ENCODE measurements at places on chromosomes 5 and 9. TPM values are rescaled to one million over a fixed set of nuclear protein-coding genes. Genes with fewer than 3 reads are reported as not detected.
A peak's percentile ranks its signal among the peaks of the same experiment; 100 is the strongest.

- DNase-seq: no peak
These were observed 497.1 kb downstream of the NFIB start for GRCh38 chr9:13816837-13817236.

Gene C9orf50
- total RNA-seq: not detected

Gene DND1
- 0.50 TPM for total RNA-seq

Gene ANGPTL2
- 20.6 TPM for total RNA-seq

GRCh38 chr9:98637381-98637780 is 71.4 kb downstream of the GABBR2 start:
- DNase-seq: no peak

DNA sequence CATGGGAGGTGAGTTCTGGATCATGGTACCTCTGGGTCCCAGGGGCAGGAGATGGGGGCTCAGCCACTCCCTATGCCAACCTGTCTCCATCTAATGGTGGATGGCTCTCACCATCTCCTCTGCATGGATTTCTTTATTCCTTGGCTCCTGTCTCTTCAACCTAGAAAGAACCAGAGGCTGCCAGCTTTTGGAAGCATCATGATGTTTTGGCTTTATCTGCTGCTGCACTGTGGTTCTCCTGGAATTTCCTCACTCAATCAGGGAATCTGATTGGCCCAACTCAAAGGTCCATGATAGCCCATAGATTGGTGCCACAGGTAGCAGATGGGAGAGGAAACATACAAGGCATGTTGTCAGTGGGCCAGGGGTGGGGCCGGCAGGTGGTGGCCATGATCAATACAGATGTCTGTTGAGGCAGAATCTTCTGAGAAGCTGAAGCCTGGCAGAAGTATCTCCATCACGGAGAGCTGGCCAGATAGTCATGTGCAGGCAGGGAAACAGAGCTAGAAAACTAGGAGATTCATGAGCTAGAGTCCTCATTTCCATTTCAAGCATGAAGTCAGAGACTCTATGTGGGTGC is 158.2 kb downstream of the MACROH2A1 start:
- peak; percentile 50 for DNase-seq

Gene ENC1
- 4.0 TPM for total RNA-seq

GRCh38 chr5:126769703-126770102 is 7.2 kb upstream of the LMNB1 start:
- DNase-seq: no peak

- DNase-seq: no peak
These were observed 43.5 kb upstream of the FABP6 start for GRCh38 chr5:160185626-160186360.

Gene GABRA1
- 0.33 TPM for total RNA-seq

DNA sequence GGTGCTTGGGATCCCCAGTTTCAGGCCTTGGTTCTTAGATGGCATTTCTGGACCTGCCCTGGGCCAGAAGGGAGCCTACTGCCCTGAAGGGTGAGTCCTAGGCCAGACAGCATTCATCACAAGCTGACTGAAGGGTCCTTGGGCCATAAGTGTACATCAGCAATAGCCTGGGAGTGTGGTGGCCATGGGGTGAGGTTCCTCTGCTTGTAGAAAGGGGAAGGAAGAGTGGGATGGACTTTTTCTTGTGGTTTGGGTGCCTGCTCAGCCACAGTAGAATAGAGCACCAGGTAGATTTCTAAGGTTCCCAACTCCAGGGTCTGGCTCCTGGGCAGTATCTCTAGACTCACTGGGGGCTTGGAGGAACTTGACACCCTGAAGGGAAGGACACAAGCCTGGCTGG is 95.2 kb upstream of the PHF24 start:
- DNase-seq: no peak

DNA sequence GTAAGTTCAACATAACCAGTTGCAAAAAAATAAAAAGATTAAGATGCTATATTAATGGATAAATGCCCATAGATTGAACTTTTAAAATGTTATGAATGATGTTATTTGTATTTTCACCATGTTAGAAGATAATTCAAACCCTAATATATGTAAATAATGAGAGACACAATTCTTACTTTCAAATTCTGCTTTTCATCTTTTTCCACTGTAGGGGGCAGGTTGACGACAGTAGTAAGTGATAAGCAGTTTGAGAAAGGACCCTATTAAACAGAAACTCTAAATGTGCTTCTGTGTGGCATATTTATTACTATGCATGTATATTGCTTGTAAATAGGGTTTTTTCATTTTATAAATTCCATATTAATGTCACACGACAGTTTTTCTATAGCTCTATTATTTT is 591.1 kb downstream of the SEMA5A start:
- no peak for DNase-seq

GRCh38 chr5:111472579-111472978 is 39.8 kb downstream of the STARD4 start:
- peak; percentile 21 for DNase-seq

Gene PLPPR1
- not detected for total RNA-seq

DNA sequence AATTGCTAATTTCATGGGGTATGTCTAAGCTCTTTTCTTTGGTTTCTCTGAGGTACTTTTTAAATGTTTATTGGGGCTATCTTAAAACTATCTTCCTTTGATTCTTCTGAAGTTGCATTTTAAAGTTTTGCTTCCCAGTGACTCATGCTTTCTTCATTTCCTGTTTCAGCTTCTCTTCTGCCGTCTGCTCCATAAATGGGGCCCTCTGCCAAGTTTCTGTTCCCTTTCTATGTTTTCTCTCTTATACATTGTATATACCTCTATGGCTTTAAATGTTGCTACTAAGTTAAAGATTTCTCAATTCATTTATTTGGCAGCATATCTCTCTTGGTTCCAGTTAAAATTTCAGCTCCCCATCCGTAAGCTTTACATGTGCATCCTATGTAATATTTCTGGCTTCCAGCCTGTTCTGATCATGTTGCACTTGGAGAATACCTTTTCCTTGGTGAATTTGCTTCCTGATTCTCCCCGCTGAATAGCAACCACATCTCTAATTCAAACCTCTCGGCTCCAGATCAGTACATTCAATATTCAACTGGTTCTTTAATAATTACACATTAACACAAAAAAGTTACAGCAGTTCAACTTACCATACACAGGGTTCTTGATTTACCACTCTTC is 125.3 kb downstream of the ST8SIA4 start:
- peak; percentile 41 for DNase-seq

DNA sequence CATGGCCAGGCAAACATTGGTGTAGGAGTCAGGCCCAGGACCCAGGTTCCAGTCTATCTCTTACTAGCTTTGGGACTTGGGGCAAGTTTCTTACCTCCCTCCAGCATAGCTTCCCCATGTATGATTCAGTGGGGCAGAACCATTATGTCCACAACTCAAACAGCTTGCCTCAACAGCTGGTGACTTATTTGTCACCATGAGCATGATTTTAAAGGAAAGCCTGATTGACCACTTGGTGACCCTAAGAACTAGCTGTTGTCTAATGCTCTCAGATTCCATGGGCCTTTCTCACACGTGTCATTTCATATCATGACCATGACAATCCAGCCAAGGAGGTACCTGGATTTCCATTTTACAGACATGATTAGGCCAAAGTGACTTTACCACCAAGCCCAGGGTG is 126.4 kb downstream of the TTLL11 start:
- no peak for DNase-seq

- no peak for DNase-seq
These were observed 60.2 kb downstream of the WNK2 start for GRCh38 chr9:93244101-93244500.

Gene SHISAL2B
- total RNA-seq: not detected

- no peak for DNase-seq
These were observed 820.7 kb upstream of the TYRP1 start for GRCh38 chr9:11872471-11872870.

GRCh38 chr9:96140296-96141127 is 161.5 kb downstream of the HSD17B3 start:
- no peak for DNase-seq

GRCh38 chr9:116425244-116425643 is 261.9 kb upstream of the TRIM32 start:
- DNase-seq: no peak

Gene ANKRD20A1
- total RNA-seq: not detected

GRCh38 chr9:83304686-83305085 is 233.5 kb downstream of the FRMD3 start:
- DNase-seq: peak; percentile 81

Gene FAM169A
- total RNA-seq: 7.1 TPM

DNA sequence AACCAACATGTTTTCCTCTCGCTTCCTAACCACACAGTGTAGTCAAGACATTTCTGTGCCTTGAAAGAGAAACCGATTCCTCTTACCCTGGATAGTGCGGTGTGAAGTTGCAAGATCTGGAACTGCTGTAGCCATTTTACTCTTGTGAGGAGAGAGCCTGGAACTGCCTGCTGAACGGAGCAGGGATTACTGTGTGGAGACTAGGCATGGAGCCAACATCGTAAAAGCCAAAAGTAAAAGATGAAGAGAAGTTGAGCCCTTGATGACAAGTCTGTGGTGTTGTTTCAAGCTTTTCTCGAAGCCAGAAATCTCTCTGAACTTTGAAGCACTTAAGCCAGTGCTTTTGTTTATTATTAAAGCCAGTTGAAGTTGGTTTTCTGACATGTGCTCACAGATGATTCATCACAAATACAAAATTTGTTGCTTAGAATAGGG is 110.1 kb upstream of the GRIN3A start:
- no peak for DNase-seq

GRCh38 chr5:161412792-161413191 is 133.7 kb downstream of the GABRB2 start:
- DNase-seq: no peak

DNA sequence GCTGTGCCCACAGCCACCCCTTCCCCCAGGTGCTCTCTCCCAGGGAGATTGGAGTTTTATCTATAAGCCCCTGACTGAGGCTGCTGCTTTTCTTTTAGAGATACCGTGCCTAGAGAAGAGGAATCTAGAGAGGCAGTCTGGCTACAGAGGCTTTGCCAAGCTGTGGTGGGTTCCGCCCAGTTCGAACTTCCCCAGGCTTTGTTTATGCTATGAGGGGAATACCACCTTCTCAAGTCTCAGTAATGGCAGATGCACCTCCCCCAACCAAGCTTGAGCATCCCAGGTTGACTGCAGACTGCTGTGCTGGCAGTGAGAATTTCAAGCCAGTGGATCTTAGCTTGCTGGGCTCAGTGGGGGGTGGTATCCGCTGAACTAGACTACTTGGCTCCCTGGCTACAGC is 157.4 kb downstream of the CAAP1 start:
- no peak for DNase-seq

Gene NUDCD2
- total RNA-seq: 4.0 TPM

GRCh38 chr5:38883842-38884241 is 38.0 kb downstream of the OSMR start:
- DNase-seq: no peak

Gene PDLIM4
- total RNA-seq: 2.3 TPM

DNA sequence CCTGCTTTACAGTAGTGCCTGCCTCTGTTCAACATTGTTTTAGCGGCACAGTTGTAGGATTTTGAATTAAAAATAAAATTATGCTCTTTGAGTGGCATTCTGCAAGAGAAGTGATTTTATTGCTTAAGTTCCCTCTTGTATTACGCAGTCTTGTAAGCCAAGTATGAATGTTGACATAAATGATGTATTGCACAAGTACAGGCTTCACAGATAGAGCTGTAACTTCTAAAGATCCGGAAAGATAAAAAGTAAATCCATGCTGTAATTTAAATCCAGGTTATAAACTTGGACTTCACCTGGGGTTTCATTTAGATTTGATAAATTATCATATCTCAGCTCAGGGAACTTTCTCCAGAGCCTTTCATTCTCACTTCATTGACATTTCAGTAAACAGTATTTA is 1114.7 kb downstream of the PTPRD start:
- DNase-seq: no peak

GRCh38 chr5:169629847-169630548 is 7.1 kb upstream of the DOCK2 start:
- DNase-seq: peak; percentile 38

Gene MAPK9
- 19.4 TPM for total RNA-seq

Gene NMUR2
- total RNA-seq: not detected

DNA sequence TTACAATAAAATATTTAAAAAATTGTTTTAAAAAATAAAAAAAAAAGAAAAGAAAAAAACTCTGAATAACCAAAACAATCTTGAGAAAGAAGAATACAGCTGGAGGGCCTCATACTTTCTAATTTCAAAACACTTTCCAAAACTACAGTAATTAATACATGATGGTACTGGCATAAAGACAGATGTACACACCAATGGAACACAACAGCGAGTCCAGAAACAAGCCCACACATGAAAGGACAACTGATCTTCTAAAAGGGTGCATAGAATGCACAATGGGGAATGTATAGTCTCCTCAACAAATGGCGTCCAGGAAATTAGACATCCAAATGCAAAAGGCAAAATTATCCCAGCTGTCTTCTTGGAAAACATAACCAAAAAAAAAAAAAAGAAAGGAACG is 99.6 kb downstream of the LURAP1L start:
- DNase-seq: no peak
